ENCODE measurements at places on chromosomes 5 and 9.

DNA sequence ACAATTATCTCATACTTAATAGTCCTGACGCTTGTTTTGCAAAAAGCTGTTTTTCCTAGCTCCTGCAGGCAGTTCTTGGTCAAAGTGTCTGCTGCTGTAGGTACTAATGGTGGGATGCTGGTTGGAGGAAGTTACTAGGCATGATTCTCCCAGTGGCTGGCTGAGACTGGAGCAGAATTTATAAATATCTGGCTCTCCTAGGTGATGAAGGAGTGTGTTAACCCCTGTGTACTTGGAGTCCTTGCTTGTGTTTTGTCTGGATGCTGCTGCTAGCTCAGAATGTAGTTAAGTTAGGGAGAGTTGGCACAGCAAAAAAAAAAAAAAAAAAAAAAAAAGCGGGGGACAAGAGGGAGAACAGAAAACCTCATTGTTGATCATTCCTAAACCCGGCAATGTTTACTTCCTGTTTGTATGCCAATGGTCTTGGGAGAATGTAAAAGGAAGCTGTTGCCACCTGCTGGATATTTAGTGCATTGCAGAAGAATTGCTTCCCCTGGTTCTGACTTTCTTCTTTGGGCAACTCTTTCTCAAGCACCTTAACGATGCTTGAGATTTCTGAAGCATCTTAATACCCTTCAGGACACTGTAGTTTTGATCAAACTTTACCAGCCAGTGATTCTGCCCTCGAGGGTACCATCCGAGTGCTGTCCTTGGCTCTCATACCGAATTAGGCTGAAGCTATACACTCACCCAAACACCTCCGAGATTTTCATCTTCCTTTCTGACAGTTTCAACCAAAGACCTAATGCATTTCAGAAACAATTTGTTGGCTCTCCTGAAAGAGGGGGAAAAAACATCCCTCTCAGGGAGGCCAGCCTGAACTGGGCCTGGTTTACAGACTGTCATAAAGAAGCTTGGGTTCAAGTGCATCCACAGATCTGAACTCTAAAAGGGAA is 71.7 kb upstream of the WWC1 start:
- DNase-seq, result no peak

DNA sequence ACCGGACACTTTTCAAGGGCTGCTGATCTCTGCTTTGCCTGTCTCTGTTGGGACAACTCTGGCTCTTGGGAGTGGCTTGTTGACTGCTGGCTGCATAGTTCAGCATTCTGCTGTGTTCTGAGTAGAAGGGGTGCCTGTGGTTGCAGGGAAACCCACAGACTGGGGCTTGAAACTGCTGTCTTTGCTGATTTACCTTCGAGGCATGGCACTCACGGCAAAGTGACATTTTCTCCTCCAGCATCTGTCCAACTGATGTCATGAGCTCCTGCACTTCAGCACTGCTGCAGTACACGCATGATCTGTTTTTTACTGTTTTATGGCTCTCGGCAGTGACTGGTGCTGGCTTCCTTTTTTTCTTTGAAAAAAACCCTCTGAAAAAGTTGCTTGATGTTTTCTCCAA is 69.2 kb downstream of the SPATA31D1 start:
- DNase-seq, result no peak

DNA sequence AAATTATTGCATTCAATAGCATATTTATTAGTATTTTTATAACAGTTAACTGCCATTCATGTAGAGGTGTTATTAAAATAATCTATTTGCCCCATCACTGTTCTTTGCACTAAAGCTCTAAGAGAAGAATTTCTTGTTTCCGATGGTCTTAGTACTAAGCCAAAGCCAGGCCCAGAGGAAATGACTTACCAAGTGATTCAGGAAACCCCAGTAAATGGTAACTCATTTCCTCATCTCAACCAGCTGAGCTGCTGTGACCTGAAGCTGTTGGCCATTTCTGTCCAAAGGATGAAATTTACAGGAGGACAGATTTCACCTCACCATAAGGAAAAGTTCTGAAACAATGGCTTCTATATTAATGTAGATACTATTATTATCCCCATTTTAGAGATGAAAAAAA is 117.0 kb downstream of the PIK3R1 start:
- no peak for DNase-seq

DNA sequence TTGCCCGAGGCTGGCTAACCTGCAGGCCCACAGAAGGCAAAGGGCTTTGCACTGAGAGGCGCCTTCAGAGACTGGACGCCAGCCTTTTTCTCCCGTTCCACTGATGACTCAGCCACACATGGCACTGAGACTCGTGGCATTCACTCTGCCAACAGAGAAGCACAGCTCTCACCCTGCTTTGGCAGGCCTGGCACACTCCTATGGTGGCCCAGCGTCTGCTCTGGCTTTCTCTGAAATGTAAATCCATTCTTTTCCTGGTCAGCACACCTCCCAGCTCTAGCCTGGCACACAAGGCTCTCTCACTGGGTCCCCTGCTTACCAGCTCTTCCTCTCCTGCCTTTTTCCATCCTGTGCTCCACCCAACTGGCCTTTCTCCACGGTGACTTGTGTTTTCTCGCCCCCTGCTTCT is 5.9 kb upstream of the MELK start:
- no peak for DNase-seq

GRCh38 chr5:171984748-171985419 is 21.6 kb downstream of the FBXW11 start:
- DNase-seq, result no peak

DNA sequence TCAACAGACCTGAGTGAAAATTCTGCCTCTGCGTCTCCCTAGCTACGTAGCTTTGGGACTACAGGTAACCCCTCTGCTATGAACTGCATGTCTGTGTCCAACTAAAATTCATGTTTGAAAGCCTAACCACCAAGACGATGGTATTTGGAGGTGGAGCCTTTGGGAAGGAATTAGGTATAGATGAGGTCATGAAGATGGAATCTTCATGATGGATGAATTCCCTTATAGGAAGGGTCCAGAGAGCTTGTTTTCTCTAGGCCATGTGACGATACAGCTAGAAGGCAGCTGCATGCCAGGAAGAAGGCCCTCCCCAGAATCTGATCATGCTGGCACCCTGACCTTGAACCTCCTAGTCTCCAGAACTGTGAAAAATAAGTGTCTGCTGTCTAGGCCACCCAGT is 296.4 kb downstream of the SLIT3 start:
- DNase-seq, result no peak

DNA sequence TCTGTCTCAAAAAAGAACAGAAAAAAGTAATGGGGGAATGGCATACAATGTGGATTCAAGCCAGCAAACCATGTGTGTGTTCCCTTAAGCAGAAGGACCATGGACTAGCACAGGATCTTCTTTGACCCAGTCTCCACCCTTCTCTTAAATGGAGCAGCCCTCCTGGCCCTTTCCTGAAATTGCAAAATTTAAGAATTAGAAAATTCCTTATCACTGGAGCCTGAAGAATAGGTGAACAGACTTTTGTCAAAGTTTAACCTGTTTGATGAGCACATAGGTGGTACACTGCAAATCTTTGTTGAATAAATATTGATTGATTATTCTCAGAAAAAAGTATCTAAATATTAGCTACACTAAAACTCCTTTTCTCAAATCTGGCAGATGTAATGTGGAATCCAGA is 12.6 kb downstream of the DMGDH start:
- DNase-seq, result no peak

- DNase-seq, result no peak
Measured at GRCh38 chr5:91848453-91848852, 465.3 kb upstream of the ARRDC3 start.

DNA sequence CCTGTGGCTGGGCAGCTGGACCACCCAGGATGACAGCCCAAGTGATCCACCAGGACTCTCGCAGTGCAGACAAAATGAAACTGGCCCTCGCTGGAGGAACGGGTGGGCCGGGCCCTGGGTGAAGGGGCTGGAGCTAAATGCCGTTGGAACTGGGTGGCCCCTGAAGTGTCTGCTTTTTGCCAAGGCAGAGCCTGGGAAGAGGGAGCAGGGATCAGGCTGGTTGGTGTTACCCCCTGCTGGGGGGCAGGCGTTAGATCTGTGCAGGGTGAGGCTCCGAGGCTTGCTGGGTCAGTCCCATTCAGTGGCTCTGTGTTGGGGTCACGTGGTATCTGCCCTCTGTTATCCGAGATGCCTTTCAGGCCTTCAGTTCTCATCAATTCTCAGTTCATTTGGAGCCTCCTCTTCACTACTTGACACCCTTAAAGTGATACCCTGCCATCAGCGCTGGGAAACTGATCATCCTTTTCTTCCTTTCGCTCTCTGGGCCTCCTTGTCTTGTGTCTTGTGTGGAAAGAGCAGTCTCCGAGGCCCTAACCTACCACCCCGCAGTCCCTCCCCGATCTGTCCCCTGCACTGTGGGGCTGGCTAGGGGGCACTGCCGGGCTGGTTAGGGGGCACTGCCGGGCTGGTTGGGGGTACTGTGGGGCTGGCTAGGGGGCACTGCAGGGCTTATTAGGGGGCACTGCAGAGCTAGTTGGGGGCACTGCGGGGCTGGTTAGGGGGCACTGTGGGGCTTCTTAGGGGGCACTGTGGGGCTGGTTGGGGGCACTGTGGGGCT is 37.3 kb downstream of the COL5A1 start:
- DNase-seq, result no peak

GRCh38 chr5:43332401-43332800 is 19.2 kb upstream of the HMGCS1 start:
- DNase-seq, result no peak

DNA sequence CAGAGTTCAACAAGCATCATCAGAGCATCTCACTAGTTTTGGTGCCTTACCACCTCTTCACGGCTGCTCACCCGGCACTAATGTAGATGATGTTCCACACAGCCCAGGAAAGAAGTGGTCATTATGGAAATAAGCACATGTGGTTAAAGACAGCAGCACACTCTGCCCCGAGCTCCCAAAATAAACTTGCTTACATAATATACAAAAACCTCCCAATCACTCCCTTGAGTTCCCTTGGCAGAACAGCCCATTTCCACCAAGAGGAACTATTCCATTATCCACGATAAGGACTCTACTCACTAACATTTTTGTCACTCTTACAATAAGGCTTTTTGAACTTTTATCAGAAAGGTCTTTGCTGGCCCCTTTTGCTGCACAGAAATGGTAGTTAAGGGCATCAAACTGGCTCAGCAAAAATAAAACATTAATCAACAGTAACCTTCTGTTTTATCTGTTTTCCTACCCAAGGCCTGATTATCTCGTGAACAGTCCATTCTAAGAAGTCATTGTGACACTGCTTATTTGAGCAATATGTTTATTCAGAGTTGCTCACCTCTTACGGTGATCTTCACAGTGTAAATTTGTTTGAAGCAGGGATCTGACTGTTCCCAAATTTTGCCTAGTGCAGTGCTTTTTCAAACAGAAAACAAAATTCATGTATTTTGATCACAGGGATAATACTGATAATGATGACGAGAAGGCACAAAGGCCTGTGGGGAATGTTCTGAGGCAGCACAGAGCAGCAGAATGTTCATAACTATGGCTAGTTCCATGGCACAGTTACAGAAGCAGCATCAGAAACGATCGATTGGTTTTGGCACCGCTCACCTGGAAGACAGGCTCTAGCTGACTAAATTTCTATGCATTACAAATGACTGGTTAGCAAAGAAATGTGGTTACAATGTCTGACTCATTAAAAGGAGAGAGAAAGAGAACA is 399.8 kb upstream of the PIK3R1 start:
- no peak for DNase-seq

- no peak for DNase-seq
Measured at GRCh38 chr5:135993880-135994636, 34.7 kb upstream of the TGFBI start.

- DNase-seq, result no peak
Measured at GRCh38 chr5:171839112-171839511, 53.5 kb downstream of the SMIM23 start.

GRCh38 chr9:20981486-20981885 is 50.0 kb downstream of the HACD4 start:
- DNase-seq, result no peak

GRCh38 chr5:75951158-75951557 is 132.0 kb upstream of the SV2C start:
- no peak for DNase-seq

- no peak for DNase-seq
Measured at GRCh38 chr9:93185266-93186214, 1.6 kb downstream of the WNK2 start.

GRCh38 chr5:126358525-126358924 is 64.7 kb upstream of the GRAMD2B start:
- DNase-seq, result no peak

DNA sequence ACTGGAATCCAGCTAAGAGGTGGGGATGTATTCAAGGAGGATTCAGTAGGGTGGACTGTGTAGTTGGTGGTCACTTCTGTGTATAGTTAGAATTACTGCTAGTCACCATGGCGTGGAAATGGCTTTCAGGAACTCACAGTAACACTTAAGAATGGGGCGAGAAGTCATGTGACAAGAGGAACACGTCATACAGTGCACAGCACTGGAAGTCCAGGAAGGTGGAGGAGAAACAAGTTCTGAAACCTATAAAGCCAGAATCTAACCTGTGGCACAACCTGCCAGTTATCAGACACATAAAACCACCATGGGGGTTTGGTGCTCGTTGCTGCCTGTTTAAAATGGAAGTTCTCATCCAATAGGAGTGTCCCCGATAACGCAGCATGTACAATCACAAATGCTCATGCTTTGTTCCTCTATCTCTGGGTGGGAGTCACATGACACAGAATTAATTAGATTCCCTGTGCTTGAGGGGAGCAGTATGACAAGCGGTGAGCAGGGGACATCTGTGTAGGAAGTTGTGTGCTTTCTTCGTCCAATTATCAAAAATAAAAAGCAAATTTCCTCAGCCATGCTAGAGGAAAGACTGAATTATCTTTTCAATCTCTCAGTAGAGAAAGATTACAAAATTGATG is 193.0 kb downstream of the SPOCK1 start:
- no peak for DNase-seq

DNA sequence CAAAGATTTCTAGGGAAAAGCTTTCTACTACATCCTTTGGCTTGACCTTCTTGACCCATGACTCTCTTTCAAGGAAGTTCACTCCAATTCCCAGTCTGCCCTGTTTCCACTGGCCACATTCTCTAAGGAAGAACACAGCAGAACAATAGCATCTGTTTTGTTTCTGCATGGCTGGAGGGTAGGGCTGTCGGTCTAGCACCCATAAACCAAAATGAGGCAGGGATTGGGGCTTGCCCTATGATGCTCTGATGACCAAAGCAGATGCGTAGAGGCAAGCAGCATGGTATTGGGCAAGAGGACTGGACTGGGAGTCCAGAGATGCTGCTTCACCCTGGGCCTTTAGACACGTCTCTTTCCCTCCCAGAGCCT is 24.1 kb downstream of the GOLGA2 start:
- no peak for DNase-seq

GRCh38 chr5:147939431-147940114 is 33.2 kb upstream of the C5orf46 start:
- no peak for DNase-seq

GRCh38 chr9:113274474-113275156 is 757 bp downstream of the CDC26 start:
- DNase-seq, result no peak

- no peak for DNase-seq
Measured at GRCh38 chr9:28471261-28471660, 898.0 kb upstream of the C9orf72 start.

DNA sequence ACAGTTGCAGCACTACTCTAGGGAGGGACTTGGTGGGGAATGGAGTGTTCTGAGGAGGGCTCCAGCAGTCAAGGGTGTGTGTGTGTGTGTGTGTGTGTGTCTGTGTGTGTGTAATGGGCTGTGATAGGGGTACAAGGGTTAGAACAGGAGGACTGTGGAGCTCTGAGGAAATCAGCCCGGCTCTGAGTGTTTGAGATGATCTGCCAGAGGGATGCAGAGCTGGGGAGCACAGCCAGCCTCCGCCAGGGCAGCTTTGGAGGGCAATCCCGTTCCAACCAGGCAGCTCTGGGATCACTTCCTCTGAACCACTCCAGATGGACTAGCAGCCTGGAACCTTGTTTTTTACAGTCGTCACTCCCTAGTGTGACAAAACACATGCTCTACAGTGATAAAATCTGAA is 3.0 kb upstream of the SLC6A7 start:
- no peak for DNase-seq
